Fibroblast of the aortic adventitia (primary cell): ENCODE measurements at places on chromosomes 16 and 17.

DNA sequence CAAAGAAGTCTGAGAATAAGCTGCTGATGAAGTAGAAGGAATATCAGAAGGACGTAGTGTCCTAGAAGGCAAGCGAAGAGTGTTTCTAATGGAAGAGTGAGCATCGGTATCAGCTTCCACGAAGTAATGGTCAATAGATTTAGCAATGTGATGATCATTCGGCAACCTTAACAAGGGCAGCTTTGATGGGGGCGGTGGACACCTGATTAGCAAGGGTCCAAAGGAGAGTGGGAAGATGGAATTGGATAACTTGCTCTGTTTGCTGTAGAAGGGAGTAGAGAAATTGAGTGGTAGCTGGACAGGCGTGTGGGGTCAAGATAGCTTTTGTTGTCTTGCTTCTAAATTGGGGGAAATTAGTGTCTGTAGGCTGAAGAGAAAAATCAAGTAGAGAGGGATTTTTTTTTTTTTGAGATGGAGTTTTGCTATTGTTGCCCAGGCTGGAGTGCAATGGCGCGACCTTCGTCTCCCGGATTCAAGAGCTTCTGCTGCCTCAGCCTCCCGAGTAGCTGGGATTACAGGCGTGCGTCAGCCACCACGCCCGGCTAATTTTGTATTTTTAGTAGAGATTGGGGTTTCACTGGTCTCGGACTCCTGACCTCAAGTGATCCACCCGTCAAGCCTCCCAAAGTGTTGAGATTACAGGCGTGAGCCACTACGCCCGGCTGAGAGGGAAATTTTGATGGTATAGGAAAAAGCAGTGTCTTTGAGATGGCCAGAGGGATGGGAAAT, 13.9 kb upstream of the HES7 start:
- DNase-seq, result no peak

DNA sequence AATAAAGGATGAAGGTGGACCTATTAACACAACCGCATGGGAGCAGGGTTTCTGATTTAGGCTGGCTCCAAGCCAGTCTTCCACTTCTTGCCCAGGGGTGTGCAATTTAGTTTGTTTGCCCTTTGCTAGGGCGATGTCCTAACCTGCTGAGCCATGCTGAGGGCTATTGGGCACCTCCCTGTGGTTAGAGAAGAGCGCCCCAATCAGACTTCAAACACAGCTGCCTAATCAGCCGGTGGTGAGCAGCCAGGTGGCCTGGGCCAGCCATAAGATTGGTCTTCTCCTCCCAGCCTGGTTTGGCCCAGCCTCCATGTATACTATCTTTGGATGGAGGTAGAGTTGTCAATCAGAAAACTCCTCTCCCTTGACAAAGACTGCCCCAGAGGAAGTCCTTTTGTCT, 15.7 kb downstream of the TMEM94 start:
- DNase-seq, result no peak

- no peak for DNase-seq
Measured at GRCh38 chr16:5681966-5682365, 584.4 kb upstream of the EEF2KMT start.

DNA sequence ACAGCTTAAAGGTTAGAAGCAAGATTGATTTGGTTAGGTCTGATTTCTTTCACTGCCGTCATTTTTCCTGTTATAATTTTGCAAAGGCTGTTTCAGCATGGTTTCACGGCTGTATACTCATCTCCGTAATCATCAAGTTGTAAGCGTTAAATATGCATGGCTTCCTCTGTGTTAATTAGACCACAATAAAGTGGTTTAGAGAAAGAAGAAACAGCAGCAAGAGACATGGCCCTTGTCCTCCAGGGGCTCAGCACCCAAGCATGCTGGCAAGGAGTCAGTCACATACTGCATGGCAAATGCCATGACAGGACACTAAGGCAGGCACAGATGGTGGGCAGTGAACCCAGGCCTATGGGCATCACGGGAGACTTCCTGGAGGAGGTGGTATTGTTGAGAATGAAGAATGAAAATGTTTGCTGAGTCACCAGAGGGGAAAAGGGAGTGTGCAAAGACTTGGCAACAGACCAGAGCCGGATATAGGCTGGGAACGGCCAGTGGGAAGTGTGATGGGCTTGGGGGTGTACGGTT, 61.4 kb upstream of the PLCG2 start:
- DNase-seq, result no peak

DNA sequence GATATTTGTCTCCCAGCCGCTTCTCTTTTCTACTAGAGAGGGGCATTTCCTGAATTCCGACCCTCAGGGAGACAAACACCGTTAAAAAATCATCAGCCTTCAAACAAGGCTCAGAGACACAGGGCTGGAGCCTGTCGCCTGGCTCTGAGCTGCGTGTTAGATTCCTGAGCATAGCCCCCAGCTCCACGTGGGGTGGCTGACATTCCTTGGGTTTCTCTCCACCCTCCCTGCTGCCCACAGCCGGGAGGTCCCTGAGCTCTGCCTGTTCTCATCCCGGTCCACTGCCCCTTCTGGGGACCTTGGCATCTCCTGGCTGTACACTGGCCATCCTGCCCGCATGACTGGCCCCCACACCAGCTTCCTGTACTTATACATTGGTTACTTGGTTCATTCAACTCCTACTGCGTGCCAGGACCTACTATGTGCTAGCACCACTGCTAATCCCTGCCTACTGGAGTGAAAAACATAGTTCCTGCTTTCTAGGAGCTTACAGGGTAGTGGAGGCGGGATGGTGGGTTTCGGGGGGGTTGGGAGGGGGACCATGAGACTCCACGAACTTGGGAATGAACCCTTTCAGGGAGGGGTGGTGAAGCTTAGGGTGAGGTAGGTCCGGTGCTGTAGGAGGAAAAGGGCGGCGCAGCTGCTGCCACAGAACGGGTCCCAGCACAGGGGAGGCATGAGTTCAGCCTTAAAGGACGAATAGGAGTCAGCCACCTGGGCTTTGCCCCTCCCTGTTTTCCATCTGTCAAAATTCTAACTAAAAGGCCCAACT, 52.1 kb upstream of the TMEM132E start:
- DNase-seq, result no peak

DNA sequence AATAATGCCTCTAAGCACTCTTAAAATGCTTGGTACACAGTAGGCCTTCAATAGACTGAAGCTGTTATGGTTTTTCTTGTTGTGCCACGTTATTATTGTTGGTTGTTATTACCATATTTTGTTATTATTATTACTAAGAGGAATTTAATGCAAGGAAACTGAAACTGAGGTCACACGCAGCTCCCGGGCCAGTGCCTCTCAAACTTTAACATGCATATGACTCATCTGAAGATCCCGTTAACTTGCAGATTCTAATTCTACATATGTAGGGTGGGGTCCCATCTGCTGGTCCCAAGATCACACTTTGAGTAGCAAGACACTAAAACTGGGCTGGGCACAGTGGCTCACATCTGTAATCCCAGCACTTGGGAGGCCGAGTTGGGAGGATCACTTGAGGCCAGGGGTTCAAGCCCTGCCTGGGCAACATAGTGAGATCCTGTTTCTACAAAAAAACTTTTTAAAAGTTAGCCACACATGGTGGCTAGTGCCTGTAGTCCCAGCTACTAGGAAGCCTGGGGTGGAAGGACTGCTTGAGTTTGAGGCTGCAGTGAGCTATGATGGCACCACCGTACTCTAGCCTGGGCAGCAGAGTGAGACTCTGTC, 888 bp downstream of the ACSM5 start:
- no peak for DNase-seq

DNA sequence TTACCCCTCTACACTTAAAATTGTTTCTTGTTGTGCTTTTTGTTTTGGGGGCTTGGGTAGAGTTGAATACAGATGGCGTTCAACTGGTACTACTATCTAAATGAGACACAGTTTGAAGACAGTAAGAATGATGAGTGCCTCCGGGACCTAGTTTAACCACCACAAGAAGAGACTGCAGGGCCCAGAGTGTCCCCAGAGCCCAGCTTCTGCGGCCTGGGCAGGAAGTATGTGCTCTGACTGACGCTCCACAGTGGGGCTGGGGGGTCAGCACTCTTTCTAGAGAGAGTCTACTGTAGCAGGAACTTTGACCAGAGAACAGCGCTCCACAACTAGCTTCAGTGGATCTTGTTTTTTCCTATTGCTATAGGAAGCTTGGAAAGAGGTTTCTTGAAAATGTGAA, 174.0 kb downstream of the VPS53 start:
- DNase-seq, result no peak

- peak; percentile 57 for DNase-seq
Measured at GRCh38 chr16:9077091-9077809, 14.2 kb upstream of the HAPSTR1 start.

- no peak for DNase-seq
Measured at GRCh38 chr16:56744996-56745640, 15.2 kb downstream of the NUP93 start.

- peak; percentile 4 for DNase-seq
Measured at GRCh38 chr17:57634713-57635465, 110.2 kb downstream of the CCDC182 start.

DNA sequence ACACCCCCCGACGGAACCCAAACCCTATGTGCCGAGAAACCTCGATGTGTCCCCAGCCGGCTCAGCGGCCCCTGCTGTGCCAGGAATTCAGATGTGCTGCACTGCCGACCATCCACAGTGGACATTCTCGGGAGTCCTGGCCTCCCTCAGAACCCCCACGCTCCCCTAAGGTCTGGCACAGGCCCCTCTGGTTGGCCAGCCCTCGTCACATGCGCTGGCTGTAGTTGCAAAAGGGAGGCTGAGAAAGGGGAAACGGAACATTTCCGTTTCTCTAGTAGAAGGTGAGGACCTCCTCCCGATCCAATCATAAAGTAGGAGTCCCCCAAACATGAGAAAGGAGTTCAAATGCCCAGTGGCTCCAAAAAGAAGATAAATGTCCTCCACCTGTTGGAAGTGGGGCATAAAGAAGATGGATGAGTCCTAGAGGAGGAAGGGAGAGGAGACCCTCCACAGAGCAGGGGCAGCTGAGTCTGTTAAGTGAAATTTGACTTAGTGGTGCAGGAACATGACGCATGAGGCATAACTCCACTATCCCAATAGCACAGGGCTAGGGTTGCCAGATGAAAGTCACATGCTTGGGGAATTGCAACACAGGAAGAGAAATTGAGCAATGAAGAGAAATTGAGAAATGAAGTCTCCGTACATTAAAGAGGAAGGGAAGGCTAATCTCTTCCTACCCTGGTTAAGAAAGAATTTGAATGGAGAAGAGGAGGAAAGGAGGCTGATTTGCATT, 49.3 kb upstream of the WSB1 start:
- DNase-seq, result peak; percentile 99

DNA sequence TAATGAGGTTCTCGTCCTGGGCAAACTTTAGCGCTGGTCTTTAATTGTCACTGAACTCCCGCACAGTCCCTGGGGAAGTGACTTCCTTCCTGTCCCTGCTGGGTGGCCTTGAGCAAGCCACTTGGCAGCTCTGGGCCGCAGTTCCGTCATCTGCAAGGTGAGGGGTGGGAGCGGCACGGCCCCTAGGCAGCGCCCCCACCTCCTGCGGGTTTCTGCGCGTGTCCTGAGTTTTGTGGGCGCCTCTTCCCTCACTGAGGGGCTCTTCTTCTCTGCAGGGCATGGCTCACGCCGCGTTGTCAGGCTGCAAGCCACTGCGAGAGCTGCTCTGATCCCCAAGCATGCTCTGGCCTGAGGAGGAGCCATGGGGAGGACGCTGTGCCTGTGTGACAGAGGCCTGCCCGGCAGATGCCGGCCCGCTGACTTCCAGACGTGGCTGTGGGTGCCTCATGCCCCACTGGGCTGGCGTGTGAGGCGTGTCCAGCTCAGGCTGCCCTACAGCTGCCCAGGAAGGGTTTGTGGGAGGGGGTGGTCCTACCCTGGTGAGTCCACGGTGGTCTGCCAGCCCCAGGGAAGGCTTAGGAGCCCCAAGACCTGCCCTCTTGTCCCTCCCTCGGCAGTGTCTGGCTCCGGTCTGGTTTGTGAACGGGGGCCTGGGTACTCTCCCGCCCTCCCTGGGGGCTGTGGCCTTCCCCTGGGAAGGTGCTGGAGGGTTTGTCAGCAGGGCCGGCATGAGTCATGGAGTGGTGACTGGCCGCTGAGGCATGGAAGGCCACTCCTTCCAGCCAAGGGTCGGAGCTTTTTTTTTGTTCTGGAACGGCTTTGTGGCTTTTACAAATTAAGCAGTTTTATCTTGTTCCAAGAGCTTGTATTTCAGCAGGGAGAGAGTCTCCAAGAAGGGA, 182.0 kb downstream of the SEC14L1 start:
- DNase-seq, result peak; percentile 99

GRCh38 chr17:74729368-74729767, 7.7 kb upstream of the RAB37 start:
- DNase-seq, result no peak

DNA sequence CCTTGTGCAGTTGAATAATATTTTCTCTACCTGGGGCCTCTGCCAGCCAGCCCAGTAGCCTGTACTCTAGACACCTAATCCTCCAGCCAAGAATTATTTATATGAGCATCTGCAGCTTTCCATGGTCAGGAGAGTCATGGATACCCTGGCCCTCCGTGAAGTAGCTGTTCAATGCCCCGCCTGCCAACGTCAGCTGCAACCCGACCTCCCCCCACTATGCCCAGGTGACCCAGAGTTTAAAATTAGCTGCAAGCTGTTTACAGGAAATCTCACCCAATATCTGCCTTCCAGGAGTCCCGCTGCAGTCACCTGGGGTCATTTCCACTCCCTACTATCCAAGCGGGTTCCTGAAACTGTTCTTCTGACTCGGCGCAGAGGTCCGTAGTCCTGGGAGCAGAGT, 12.3 kb downstream of the SDR42E2 start:
- no peak for DNase-seq

- no peak for DNase-seq
Measured at GRCh38 chr16:31084584-31085302, 4.0 kb downstream of the PRSS53 start.

- DNase-seq, result no peak
Measured at GRCh38 chr17:54662978-54663876, 237.4 kb upstream of the TOM1L1 start.

DNA sequence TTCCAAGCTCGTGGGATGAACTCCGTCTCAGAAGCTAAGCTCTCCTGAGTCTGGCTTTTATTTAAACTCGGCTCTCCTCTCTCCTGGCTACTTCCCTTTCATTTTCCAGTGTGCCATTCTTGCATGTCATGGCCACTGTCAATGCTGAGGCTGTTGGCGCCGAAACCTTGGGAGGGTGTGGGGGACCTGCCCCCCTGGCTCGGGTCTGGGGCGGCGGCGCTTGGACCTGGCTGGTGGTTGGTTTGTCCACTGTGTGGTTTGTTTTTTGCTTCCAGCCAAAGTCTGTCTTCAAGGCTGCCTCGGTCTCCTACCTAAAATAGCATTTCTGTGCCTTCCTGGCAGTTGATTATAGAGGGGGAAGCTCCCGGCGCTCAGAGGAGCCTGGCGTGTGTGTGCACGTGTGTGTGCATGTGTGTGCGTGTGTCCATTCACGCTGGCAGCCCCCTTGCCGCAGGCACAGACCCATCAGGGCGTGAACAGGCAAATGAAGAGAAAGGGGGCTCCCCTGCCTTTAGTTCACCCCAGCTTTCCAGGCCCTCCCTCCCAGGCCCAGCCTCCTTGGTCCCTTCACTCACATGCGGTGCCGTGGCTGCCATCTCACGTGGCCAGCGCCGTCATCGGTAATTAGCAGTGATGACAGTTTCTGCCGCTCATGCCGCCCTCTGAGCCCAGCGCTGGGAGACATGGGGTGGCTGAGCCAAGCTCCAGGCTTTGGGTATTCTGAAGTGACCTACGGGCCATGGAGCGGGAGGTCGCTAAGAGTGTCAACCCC, 179.9 kb downstream of the SEC14L1 start:
- peak; percentile 58 for DNase-seq

GRCh38 chr17:17890773-17891759, 54.3 kb upstream of the SREBF1 start:
- peak; percentile 73 for DNase-seq

- no peak for DNase-seq
Measured at GRCh38 chr16:58063377-58064076, 38.0 kb downstream of the MMP15 start.

- DNase-seq, result no peak
Measured at GRCh38 chr17:42243493-42243982, 32.7 kb downstream of the STAT5B start.
